ENCODE measurements at places on chromosomes 6 and 20. TPM values are rescaled to one million over a fixed set of nuclear protein-coding genes. Genes with fewer than 3 reads are reported as not detected.
A peak's percentile ranks its signal among the peaks of the same experiment; 100 is the strongest.

The LAMA2 gene
- 0.05 TPM for total RNA-seq

DNA sequence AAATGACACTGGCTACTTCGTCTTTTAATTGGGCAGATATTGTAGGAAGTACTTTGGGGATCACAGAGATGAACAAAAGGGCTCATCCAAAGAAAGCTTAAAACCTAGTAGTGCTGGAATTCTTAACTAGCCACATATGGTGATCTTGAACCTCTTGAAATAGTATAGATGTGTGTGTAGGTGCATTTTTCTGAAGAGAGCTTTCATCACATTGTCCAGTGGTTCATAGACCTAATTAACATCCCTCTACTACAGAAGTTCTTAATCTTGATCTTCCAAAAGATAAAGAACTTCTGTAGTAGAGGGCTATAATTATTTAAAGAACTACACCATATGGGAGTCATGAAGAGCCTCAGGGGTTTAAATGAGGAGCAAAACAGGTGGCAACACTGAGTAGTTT is 2.3 kb upstream of the PRIM2 start:
- no peak for DNase-seq
- H3K4me1 ChIP-seq = peaks cover 16% of the 10 kb centered on the region
- H3K4me3 ChIP-seq = no peak overlapping the region
- H3K36me3 ChIP-seq = peaks cover 18% of the 10 kb centered on the region
- H3K27me3 ChIP-seq = peaks cover 12% of the 10 kb centered on the region

The MOCS1 gene
- total RNA-seq = 1.6 TPM

The HCRTR2 gene
- not detected for total RNA-seq

DNA sequence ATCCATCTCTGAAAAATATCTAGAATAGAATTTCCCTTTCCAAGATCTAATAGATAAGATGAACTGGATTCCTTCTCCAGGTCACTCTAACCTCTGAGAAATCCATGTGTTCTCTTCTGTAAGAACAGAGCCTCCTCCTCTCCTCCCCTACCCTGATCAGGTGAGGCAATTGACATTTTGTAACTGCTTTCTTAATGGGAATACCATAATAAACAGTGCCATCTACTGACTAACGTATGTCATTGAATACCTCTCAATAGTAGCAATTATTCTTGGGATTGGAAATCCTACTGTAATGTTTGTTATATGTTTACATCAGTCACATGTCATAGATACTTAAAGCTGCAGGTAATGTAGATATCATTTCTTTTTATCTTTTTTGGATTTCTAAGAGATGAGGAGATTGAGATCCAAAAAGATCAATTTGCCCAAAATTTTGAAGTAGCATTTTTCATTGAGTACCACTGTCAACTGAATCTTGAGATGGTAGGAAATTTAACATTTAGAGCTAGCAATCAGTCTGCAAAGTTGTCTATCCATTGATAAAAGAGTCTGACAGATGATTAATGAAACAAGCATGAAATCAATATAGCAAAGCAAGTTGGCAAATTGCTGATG is 365.8 kb upstream of the HSF2 start:
- no peaks in the 10 kb centered on the region for H3K4me1 ChIP-seq
- H3K36me3 ChIP-seq = no peaks in the 10 kb centered on the region
- DNase-seq = no peak
- H3K27ac ChIP-seq = no peak overlapping the region

- no peaks in the 10 kb centered on the region for H3K4me1 ChIP-seq
- H3K27me3 ChIP-seq = no peaks in the 10 kb centered on the region
- peaks cover 11% of the 10 kb centered on the region for H3K36me3 ChIP-seq
- H3K27ac ChIP-seq = no peak overlapping the region
- H3K4me3 ChIP-seq = no peak overlapping the region
These were observed 39.2 kb upstream of the TPD52L1 start for GRCh38 chr6:125114248-125114858.

The ADAM33 gene
- total RNA-seq = not detected

DNA sequence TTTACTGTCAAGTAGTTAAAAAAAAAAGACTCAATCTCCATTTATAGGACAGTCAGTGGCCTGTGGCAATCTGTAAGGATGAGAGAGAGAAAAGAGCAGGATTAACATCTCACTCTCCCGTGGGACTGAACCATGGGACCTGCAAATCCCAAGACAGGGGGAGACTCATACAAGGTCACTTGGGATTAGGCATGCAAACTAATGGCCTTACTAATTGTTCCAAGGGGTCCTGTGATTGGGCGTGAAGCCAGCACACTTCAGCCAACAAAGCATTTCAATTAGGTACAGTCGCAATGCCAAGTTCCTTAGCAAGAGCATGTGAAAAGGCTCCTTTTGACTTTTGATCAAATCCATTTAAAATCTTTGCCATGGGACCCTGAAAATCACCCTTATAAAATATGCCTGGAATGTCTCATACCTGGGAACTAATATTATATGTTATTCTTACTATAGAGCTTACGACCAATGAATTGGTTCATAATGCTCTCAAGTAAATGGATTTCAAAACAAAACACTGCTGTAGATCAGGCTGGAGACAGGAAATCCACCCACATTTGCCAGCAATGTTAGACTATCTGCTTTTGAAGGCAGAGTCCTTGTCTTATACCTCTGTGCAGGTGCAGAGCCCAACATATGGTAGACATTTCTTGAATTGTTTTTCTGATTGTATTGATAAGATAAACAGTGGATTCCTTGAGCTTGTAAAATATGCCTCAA is 412.5 kb downstream of the GJA1 start:
- H3K4me3 ChIP-seq = no peak overlapping the region
- H3K27ac ChIP-seq = no peak overlapping the region
- no peaks in the 10 kb centered on the region for H3K4me1 ChIP-seq
- H3K36me3 ChIP-seq = no peaks in the 10 kb centered on the region
- no peaks in the 10 kb centered on the region for H3K27me3 ChIP-seq

The MROH8 gene
- 1.3 TPM for total RNA-seq

The DBNDD2 gene
- 12.8 TPM for total RNA-seq

The ID4 gene
- total RNA-seq = not detected

- H3K27me3 ChIP-seq = no peaks in the 10 kb centered on the region
- no peaks in the 10 kb centered on the region for H3K36me3 ChIP-seq
- peak overlapping the region; percentile 92 for H3K27ac ChIP-seq
- H3K4me3 ChIP-seq = peak overlapping the region; percentile 75
These were observed 148.1 kb downstream of the CEBPB start for GRCh38 chr20:50338479-50339391.

DNA sequence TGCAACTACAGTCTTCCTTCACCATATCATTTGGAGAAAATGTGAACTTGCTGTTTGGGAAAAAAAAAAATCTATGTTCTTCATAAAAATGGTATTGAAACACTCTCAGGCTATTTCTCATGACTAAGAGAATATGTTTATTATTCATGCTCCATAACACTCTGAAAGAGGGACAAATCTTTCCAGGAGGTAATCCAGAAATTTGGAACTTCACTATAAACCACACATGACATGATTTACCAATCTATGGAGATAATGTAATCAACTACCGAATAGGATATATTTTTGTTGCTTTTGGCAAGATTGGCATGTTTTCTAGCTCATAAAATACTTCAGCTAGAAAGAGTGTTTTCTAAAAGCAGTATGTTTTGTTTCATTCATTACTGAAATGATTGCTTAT is 56.3 kb downstream of the THEMIS start:
- H3K36me3 ChIP-seq = peaks cover 70% of the 10 kb centered on the region
- peaks cover 6% of the 10 kb centered on the region for H3K4me1 ChIP-seq
- H3K4me3 ChIP-seq = no peak overlapping the region
- H3K27ac ChIP-seq = no peak overlapping the region
- DNase-seq = no peak

- peak overlapping the region; percentile 45 for H3K27ac ChIP-seq
- DNase-seq = no peak
- peaks cover 10% of the 10 kb centered on the region for H3K4me1 ChIP-seq
- no peak overlapping the region for H3K4me3 ChIP-seq
These were observed 2.1 kb downstream of the MAP1LC3A start for GRCh38 chr20:34560614-34561013.

DNA sequence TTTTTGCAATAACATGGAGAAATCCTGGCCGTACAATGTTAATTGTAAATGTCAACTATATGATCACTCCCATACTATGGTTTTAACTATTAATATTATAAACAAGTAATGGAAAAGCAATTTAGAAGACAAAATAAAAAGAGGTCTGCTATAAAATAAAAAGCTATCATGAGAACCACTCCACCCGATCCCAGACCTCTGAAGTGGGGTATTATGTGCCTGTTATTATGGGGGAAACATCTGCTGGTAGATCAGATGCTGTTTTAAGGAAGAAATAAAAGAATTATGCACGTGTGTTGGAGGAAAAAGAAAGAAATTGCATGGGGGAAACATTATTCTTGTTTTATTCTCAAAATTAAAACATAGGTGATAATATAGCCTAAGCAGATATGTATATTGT is 615.7 kb upstream of the ARID1B start:
- H3K27ac ChIP-seq = no peak overlapping the region
- no peaks in the 10 kb centered on the region for H3K27me3 ChIP-seq
- H3K36me3 ChIP-seq = no peaks in the 10 kb centered on the region
- H3K4me3 ChIP-seq = no peak overlapping the region

All from activated T-helper 2 cell treated with anti-CD3 and anti-CD28 coated beads, Interferon-gamma antibody, Interleukin-2, Interleukin-4, amounts not matched to agents 10 μg/mL and 5 μg/mL and 100 μg/mL, durations not matched to agents 14 hours and 24 hours and 36 hours (primary cell).